ENCODE measurements at places on chromosomes 3 and 15.

GRCh38 chr3:13379201-13379830 lies 40.8 kb downstream of the NUP210 start:
- DNase-seq: peak; percentile 90

DNA sequence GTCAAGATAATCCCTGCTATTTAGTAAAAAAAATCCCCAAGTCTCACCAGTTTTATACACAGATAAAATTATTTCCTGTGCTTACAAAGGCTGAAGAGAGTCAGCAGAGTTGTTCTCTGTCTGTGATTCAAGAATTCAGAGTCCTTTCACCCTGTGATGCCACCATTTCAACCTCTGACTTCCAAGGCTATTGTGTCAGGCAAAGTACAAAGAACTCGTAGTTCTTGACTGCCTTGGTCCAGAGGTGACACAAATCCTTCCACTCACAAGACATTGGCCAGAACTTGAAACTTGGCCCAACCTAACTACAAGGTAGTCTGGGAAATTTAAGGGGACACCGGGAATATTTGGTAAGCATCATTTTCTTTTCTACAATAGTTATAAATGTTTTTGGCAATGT lies 34.9 kb upstream of the CMC1 start:
- DNase-seq: no peak

DNA sequence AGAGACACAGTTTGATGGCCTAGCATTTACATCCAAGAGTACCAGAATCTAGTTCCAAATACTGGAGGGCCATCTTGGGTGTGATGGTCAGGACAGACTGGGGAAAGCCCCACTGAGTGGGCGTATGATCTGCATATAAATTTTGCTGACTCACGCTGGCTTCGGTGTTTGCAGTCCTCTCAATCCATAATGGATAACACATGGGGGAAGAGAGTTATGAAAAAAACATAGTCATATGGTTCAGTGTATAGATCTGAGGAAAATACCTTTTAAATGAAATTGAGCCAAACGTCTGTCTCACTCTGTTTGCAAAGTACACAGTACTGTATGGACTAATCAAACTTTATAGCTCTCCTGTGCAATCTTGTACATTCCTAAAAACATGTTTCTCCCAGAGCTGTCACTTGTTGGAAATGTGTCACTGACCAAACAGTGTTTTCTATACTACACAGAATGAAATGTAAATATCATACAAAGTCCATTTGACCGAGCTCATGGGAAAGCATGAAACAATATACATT lies 125.3 kb upstream of the THBS1 start:
- DNase-seq: peak; percentile 80

GRCh38 chr3:28743831-28744230 lies 395.2 kb upstream of the AZI2 start:
- no peak for DNase-seq

GRCh38 chr15:64461721-64462162 lies 1.4 kb downstream of the ZNF609 start:
- peak; percentile 26 for DNase-seq

- no peak for DNase-seq
Observed at GRCh38 chr3:172229462-172229861, 190.1 kb downstream of the FNDC3B start.

GRCh38 chr3:43206632-43207031 lies 79.7 kb upstream of the SNRK start:
- DNase-seq: no peak

DNA sequence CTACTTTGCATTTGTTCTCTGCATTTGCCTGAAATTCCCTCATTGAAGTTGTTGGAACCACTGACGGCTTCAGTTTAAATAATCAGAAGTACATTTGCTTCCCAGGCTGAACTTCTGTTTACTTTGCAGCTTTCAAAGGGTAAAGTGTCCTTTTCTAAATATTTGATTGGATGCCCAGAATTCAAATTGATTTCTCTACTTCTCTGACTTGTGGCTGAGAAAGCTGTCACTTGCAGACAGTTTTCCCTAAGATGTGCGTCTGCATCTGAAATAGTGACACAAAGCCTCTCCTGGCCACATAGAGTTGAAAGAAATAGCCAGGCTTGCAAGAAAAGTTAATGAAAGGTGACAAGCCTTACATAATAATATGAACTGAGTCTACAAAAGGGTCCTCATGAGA lies 299.6 kb downstream of the THSD4 start:
- DNase-seq: no peak

GRCh38 chr3:13783476-13783875 lies 96.4 kb downstream of the WNT7A start:
- no peak for DNase-seq

- DNase-seq: no peak
Observed at GRCh38 chr3:153127788-153128187, 34.2 kb upstream of the RAP2B start.

DNA sequence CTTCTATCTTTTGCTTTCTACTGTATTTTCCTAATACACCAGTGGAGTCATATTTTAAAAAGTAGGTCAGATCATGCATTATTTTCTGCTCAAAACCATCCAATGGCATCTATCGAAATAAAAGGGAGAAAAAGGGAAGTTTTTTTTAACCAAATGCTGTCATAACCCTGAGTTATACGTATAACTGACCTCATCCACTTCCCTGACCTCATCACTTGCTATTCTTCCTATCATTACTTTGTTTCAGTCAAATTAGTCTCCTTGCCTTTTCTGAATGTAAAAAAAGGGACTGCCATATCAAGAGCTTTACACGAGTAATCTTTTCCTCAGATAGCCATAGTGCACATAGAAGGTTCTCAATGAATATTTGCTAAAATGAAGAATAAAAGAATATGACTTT lies 1383.6 kb downstream of the ZPLD1 start:
- no peak for DNase-seq

GRCh38 chr3:188431553-188431952 lies 277.6 kb downstream of the LPP start:
- DNase-seq: peak; percentile 72

GRCh38 chr15:44593042-44593736 lies 56.2 kb downstream of the EIF3J start:
- DNase-seq: peak; percentile 17

- no peak for DNase-seq
Observed at GRCh38 chr15:69562564-69562963, 109.9 kb downstream of the RPLP1 start.

DNA sequence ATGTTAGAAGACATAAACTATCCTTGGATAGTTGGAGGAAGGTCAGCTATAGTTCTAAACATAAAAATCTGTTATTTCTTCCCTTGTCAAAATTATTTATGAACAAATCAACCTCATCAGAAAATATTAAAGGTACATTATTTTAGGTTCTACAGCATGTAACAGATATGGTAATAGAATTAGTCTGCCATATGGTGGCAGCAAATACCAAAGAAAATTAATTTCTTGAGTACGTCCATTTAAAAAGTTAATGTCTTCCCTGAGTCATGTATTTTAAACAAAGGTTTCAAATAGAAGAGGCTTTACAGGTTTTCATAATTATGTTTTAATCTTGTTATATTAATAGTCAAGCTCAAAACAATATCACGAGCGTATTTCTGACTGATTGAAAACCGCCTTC lies 17.9 kb upstream of the ANKRD28 start:
- DNase-seq: peak; percentile 76

GRCh38 chr3:13257666-13258065 lies 162.5 kb downstream of the NUP210 start:
- no peak for DNase-seq

DNA sequence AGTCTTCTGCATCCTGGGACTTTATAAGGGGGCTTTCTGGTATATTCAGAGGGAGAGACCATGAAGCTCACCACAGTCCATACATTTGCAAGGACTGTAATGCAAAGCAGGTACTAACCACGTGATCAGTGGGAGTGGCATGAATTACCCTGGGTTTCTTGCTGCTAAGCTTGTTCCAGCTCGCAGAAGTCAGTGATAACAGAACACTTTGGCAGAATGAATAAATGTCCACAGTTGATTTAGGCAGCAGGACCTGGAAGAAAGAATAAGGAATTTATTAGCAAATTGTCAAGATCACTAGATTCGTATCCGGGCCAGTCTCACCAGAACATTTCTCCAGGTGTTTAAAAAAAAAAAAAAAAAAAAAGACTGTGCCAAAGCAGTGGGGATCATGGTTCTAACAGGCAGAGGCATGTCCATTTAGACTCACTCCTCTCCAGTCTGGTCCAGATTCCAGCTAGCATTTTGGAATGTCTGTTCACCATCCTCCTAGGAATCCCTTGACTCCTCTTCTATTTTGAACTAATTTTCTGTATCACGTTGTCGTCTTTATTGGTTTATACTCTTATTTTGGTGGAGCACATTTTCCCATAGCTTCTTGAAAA lies 24.5 kb downstream of the HHLA2 start:
- no peak for DNase-seq

- no peak for DNase-seq
Observed at GRCh38 chr3:14410106-14410502, 7.7 kb downstream of the SLC6A6 start.

- peak; percentile 16 for DNase-seq
Observed at GRCh38 chr3:59285560-59285959, 235.7 kb upstream of the CFAP20DC start.

DNA sequence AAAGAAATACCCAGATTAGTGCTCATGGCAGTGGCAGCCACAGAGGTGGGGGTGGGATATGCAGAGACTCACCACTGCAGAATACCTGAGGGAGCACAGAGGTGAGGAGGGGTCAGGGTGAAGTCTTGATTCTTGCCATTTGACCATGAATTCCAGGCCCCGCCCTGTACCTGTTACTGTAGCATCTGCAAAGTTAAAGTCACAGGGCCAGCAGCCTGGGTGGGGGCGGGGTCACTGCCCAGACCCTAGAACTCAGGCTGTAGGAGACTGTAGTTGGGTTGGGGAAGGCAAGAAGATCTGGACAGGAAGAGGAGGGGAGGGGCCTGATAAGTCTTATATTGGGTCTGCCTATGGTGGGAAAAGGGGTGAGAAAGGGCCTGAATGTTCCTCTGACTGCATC lies 14.5 kb downstream of the CCDC71 start:
- no peak for DNase-seq

- no peak for DNase-seq
Observed at GRCh38 chr3:55771503-55771902, 284.4 kb upstream of the WNT5A start.

GRCh38 chr15:50652671-50653070 lies 33.9 kb downstream of the TRPM7 start:
- DNase-seq: no peak

GRCh38 chr3:65584913-65585312 lies 453.8 kb downstream of the MAGI1 start:
- DNase-seq: no peak

- peak; percentile 69 for DNase-seq
Observed at GRCh38 chr15:83398626-83399025, 48.5 kb upstream of the SH3GL3 start.

GRCh38 chr3:140708815-140709214 lies 31.0 kb downstream of the TRIM42 start:
- DNase-seq: no peak

GRCh38 chr3:100263583-100263982 lies 2.8 kb downstream of the TBC1D23 start:
- no peak for DNase-seq

DNA sequence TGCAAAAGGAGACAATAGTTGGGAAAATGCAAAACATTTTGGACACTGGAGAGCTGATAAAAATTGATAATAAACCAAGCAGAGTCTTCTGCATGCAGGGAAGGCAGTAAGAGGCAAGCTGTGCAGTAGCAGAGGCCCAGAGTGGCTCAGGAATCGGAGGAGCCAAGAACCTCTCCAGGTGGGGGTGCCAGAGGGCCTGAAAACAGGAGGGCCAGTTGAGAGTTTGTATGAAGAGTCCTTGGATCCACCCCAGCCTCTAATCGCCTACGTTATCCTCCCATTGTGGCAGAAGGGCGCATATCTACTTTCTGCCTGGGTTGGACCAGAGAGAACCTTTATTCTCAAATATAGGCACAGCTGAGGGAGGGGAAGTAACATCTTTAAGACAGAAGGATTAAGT lies 48.9 kb upstream of the RBP1 start:
- no peak for DNase-seq

DNA sequence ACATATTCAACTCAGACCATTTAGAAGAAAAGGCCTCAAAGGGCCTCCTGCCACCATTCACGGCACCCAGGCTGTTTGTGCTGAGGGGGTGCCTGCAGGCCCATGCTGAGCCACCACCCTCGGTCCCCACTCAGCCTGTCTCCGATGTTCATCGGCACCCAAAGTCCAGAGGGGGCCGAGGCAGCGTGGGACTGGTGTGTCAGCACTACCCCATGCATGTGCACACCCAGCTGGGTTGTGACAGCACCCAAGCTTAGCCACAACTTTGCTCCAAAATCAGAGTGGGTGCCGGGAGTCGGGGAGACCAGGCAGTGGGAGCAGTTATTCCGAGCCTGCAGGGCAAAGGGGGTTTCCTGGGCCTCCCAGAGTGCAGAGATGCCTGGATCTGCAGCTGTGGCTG lies 508.5 kb upstream of the ZNF717 start:
- no peak for DNase-seq

DNA sequence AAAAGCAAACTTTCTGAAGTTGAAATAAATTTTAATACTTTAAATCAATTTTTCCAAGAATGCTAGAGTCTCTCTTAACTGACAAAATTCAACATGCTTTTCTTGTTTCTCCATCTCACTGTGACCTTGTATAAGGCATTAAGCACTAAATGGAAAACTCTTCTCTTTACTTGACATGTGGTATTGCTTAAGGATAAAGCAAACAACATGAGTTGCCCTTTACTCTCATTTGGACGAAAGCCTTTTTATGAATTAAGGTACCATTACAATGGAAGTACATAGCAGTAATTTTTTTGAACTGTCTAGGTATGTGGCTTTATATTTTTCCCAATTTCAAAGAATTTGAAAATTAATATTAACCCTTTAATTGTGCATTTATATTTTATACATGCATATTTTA lies 1.4 kb downstream of the STRIT1 start:
- DNase-seq: no peak

DNA sequence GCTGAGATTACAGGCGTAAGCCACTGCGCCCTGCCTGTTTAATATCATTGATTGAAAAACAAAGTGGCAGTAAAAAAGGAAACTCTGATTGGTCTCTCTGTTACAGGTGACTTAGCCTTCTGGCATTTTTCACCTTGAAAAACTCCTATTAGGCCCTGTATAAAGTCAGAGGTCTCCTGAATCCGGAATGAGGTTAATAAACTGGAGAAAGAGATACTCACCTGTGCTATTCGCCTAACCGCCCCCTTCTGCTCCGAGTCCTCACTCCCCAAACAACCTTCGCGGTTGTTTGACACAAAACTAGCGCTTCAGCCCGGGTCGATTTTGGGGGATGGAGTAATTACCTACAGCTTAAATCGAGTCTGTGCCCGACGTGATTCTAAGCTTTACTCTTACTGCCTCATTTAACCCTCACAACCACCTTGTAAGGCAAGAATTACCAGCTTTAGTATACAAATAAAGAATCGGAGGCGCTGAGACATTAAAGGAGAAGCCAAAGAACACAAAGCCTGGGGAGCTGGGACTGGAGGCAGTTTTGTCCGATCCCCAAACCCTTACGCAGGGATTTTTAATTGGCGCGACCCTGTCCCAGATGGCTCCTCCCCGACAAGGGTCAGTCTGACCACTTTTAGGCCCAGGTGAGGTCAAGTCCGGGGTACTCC lies 441 bp downstream of the CEP70 start:
- DNase-seq: no peak
